ENCODE measurements at places on chromosomes 11 and 22. TPM values are rescaled to one million over a fixed set of nuclear protein-coding genes. Genes with fewer than 3 reads are reported as not detected.

Gene LDHAL6A
- not detected for total RNA-seq

DNA sequence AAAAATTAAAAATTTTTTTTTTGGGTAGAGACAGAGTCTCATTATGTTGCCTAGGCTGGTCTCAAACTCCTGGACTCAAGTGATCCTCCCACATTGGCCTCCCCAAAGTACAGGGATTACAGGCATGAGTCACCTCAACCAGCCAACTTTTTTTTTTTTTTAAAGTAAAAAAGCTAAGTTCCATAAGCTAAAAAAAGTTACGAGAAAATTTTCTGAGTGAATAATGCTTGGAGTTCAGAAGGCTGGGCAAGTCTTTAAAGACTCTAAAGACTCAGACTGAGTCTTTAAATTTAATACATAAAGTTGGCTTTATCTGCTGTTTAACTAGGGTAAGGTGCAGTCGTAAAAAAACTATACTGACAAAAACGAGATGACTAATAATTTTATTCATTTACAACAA is 5.6 kb downstream of the DDX6 start:
- no peak for DNase-seq

- DNase-seq: no peak
Measured at GRCh38 chr11:104073950-104074705, 37.7 kb downstream of the DDI1 start.

GRCh38 chr11:1047595-1048156 is 11.2 kb upstream of the MUC6 start:
- no peak for DNase-seq

- peak; percentile 44 for DNase-seq
Measured at GRCh38 chr11:7612661-7613393, 60.5 kb downstream of the CYB5R2 start.

Data from SJSA1 (cell line).